ENCODE measurements at places on chromosomes 6 and 20. TPM values are rescaled to one million over a fixed set of nuclear protein-coding genes. Genes with fewer than 3 reads are reported as not detected.

DNA sequence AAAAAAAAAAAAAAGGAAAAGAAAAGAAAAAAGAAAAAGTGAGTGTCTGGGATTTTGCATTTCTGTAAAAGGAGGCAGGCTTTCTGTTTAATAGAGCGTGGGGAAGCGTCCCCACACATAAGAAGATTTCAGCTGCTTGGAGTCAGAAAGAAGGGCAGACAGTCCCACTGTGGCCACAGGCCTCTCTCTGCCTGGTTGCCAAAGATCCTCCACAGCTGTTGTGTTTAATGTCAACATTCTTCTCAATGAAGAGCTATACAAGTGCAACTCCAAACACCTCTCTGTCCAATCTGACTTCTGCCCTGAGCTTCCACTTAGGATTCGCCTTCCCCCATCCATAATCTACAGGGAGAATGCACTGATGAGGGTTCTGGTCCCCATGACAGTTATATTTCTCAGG is 64.3 kb upstream of the MLN start:
- no peak for DNase-seq

Gene BNIP5
- 11.4 TPM for total RNA-seq

Gene SYNCRIP
- 62.2 TPM for total RNA-seq

GRCh38 chr6:21504790-21505189 is 88.8 kb upstream of the SOX4 start:
- DNase-seq, result no peak

Gene DOK5
- total RNA-seq, result 0.39 TPM
